ENCODE measurements at places on chromosomes 5 and 9.

DNA sequence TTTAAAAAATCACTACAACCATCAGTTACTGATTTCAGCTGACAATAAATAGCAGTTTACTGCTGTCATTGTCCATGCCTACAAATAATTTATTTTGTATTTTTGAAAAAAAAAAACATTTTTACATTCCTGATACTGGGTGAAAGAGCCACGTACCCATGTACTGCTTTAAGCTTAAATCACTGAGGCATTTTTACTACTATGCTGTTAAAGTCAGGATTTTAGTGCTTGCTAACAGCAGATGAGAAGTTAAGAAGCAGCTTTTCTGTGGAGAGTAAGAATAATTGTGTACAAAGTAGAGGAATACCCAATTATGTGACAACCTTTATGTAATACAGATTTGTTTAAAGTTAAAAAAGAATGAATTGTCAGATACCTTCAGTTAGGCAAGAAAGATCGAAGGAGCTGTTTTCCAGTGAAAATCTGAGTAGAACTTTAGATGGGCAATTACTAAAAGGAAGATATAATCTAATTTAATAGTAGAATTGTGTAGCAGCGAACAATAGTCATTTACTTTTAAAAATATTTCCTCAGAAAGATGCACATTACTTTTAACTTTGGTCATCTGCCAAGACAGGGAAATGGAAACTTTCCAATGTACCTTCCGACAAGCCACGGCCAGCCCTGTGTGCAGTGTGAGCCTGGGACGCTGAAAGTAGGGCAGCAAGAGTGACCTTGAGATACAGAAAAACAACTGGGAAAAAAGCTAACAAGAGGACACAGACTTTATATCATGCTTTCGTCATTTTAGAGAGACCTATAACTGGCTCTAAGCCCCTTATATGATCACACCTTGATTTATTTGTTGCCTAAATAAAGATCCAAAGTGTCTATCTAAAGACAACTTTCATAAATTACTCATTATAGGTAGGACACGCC lies 39.9 kb downstream of the RHOBTB3 start:
- DNase-seq: no peak

DNA sequence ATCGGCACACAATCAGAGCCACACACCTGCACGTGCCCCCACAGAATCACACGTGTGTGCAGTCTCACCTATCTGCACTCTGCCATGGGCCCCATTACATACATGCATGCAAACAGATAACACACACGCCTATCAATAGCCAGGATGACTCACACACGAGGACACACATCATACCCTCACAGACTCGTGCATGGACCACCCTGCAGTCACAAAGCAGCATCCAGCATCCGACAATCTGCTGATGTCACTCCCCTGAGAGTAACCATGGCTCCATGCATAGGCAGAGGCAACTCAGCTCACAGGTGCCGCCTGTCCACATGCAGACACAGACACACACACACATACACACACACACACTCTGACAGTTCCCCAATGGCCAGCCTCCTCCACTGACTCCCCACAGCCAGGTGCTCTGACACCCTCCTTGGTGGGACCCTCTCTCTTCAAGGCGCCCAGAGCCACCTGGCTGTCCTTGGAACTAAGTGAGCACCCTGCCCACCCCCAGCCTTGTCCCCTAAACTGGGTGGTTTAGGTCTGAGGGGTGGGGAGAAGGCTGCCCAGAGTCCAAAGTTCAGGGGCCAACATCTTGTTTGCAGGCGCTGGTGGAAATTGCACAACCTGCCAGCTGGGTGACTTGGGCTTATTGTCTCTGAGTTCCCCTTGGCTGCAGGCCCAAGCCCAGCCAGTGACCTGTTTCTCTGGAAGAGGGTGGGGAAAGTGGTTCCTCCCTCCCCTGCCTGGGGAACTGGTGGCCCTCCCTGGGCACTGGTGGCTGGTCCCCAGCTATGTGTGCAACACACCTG lies 34.6 kb upstream of the NEK6 start:
- DNase-seq: no peak

- no peak for DNase-seq
Measured at GRCh38 chr5:137206030-137206715, 293.0 kb downstream of the SPOCK1 start.

GRCh38 chr5:76927961-76928360 lies 24.9 kb upstream of the CRHBP start:
- no peak for DNase-seq

- DNase-seq: no peak
Measured at GRCh38 chr5:139137697-139138096, 60.5 kb downstream of the SIL1 start.

DNA sequence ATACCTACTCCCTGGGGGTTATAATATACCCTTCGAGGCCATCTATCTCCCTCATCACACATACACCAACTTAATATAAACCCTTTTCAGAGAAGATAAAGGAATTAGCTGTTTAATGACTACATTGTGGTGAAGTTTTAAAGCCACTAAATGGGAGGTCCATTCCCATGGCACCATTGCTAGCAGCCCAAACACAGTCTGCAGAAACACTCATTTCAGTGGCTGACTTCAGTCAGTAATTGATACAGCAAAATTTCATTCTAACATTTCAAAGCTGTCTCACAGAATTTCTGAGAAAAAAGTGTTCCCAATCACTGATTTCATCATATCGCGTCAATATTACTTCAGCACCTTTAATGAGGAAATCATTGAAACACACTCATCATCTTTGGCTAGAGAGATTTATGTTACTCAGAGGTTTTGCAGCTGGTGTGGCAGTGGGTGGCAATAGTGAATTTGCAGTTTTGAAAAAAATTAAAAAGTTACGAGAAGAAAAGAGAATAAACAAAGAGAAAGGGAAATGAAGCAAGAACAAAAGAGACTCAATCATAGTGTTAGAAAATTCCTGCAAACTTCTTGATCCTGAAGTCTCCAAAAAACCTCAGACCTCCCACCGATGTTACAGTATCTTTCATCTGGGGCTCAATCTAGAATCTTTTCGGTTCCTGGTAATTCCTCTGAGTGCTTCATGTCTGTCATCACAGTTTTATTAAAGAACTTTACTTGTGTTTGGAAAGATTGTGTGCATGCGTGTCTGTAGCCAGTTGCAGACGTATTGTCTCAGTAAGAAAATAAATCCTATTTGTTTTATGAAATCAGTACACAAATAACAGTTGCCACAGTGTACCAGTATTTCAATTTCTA lies 105.0 kb downstream of the ERCC6L2 start:
- DNase-seq: no peak

- no peak for DNase-seq
Measured at GRCh38 chr5:151427258-151427657, 20.1 kb upstream of the SLC36A1 start.

Measured in stimulated activated CD4-positive, alpha-beta T cell treated with anti-CD3 and anti-CD28 coated beads, Interleukin-4, amount 100 ng/mL, for 4 hours (primary cell).